ENCODE measurements at places on chromosomes 7 and 10. TPM values are rescaled to one million over a fixed set of nuclear protein-coding genes. Genes with fewer than 3 reads are reported as not detected.

- no peaks in the 10 kb centered on the region for H3K36me3 ChIP-seq
- H3K27ac ChIP-seq = peak overlapping the region; percentile 64
- DNase-seq = no peak
- H3K4me1 ChIP-seq = peaks cover 23% of the 10 kb centered on the region
Measured at GRCh38 chr10:79488336-79488735, 24.0 kb upstream of the EIF5AL1 start.

ST8SIA6 gene
- total RNA-seq = 12.5 TPM

- no peak overlapping the region for H3K4me3 ChIP-seq
- no peaks in the 10 kb centered on the region for H3K36me3 ChIP-seq
- H3K27ac ChIP-seq = no peak overlapping the region
- H3K27me3 ChIP-seq = no peaks in the 10 kb centered on the region
Measured at GRCh38 chr10:114389426-114389825, 14.9 kb downstream of the AFAP1L2 start.

- no peaks in the 10 kb centered on the region for H3K4me1 ChIP-seq
- no peaks in the 10 kb centered on the region for H3K27me3 ChIP-seq
- no peaks in the 10 kb centered on the region for H3K36me3 ChIP-seq
- no peak overlapping the region for H3K27ac ChIP-seq
Measured at GRCh38 chr10:127872871-127873600, 19.7 kb downstream of the CLRN3 start.

FOXI2 gene
- not detected for total RNA-seq

GRCh38 chr7:18497800-18498199, 2.3 kb downstream of the HDAC9 start:
- no peak overlapping the region for H3K4me3 ChIP-seq
- peaks cover 16% of the 10 kb centered on the region for H3K4me1 ChIP-seq
- no peaks in the 10 kb centered on the region for H3K27me3 ChIP-seq
- H3K27ac ChIP-seq = no peak overlapping the region
- H3K36me3 ChIP-seq = no peaks in the 10 kb centered on the region

CTAGE8 gene
- total RNA-seq = 4.2 TPM

PLPP4 gene
- total RNA-seq = not detected

SRRM3 gene
- 0.86 TPM for total RNA-seq

- no peaks in the 10 kb centered on the region for H3K36me3 ChIP-seq
- DNase-seq = no peak
- no peaks in the 10 kb centered on the region for H3K4me1 ChIP-seq
- H3K27ac ChIP-seq = no peak overlapping the region
- no peaks in the 10 kb centered on the region for H3K27me3 ChIP-seq
Measured at GRCh38 chr7:20895563-20895962, 108.9 kb upstream of the SP8 start.

TRDMT1 gene
- 7.9 TPM for total RNA-seq

C10orf105 gene
- 0.32 TPM for total RNA-seq

DNA sequence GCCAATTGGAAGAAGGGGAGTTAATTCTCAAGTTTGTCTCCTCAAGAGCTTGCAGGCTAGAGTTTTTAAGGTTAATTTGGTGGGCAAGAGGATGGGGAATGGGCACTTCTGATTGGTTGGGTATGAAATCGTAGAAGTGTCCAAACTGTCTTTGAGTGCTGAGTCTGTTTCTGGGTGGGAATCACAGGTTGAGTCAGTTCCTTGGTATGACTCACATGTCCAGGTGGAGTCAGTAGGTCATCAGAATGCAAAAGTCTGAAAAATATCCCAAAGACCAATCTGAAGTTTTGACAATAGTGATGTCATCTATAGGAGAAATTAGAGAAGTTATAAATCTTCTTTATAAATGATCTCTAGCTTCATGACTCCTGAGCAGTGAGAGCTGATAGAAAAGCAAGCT, 1252.2 kb downstream of the REEP3 start:
- no peaks in the 10 kb centered on the region for H3K36me3 ChIP-seq
- no peaks in the 10 kb centered on the region for H3K4me1 ChIP-seq

SH2D4B gene
- total RNA-seq = 1.4 TPM

- H3K4me3 ChIP-seq = peak overlapping the region; percentile 54
- H3K27me3 ChIP-seq = no peaks in the 10 kb centered on the region
- no peaks in the 10 kb centered on the region for H3K36me3 ChIP-seq
- H3K27ac ChIP-seq = peak overlapping the region; percentile 78
- peak; percentile 60 for DNase-seq
- H3K4me1 ChIP-seq = peaks cover 37% of the 10 kb centered on the region
Measured at GRCh38 chr10:86960003-86960862, 1.8 kb downstream of the SNCG start.

DNA sequence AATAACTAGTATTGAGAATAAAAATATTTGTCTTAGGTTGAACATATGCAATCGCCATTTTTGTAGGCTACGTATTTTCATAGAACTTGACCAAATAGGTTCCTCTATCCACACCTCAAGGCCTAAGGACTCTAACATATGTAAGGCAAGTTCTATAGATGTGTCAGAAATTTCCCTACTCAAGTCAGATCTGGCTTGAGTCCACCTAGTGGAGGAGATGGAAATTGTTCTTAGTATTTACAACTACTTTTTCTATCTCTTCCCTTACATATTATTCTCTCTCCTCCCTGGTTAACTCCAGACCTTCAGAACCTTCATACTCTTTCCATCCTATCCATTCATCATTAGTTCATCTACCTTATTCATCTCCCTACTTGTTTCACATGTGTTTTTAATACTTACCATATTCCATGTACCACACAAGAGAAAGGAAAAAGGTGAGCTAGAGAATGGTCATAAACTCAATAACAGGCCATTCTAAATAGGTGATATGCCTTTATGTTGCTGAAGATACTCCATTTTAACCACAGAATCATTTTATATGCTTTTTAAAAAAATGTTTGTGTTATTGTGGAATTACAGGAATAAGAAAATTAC, 174.5 kb upstream of the HDAC9 start:
- H3K4me1 ChIP-seq = no peaks in the 10 kb centered on the region
- H3K36me3 ChIP-seq = no peaks in the 10 kb centered on the region
- no peak for DNase-seq
- H3K4me3 ChIP-seq = no peak overlapping the region
- no peak overlapping the region for H3K27ac ChIP-seq

DNA sequence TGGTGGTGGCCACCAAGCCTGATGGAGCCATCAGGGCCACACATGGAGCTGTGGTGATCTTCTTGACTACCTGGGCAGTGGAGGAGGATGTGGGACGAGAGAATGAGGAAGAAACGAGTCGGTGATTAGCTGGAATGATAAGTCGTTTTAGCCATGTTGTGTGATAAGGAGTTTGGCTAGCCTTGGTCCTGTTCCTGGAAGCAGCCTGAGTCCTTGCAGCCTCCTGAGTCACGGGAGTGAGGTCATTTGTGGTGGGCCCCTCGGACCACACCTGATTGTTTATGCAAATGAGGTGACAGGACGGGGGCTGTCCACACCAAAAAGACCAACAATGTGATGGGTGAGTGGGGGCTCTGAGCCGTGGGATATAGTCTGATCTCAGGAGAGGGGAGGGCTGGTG, 554.4 kb downstream of the PTPRN2 start:
- H3K36me3 ChIP-seq = no peaks in the 10 kb centered on the region
- no peak overlapping the region for H3K4me3 ChIP-seq
- H3K27ac ChIP-seq = no peak overlapping the region
- no peaks in the 10 kb centered on the region for H3K27me3 ChIP-seq
- H3K4me1 ChIP-seq = no peaks in the 10 kb centered on the region

GRCh38 chr10:13674645-13675588, 88.2 kb downstream of the PRPF18 start:
- H3K27ac ChIP-seq = peak overlapping the region; percentile 41
- H3K27me3 ChIP-seq = no peaks in the 10 kb centered on the region
- H3K36me3 ChIP-seq = peaks cover 50% of the 10 kb centered on the region
- H3K4me1 ChIP-seq = peaks cover 5% of the 10 kb centered on the region
- no peak for DNase-seq

GRCh38 chr10:80924063-80924952, 386.6 kb downstream of the SH2D4B start:
- no peaks in the 10 kb centered on the region for H3K4me1 ChIP-seq
- H3K27ac ChIP-seq = no peak overlapping the region
- no peaks in the 10 kb centered on the region for H3K36me3 ChIP-seq
- H3K27me3 ChIP-seq = no peaks in the 10 kb centered on the region
- no peak for DNase-seq

DNA sequence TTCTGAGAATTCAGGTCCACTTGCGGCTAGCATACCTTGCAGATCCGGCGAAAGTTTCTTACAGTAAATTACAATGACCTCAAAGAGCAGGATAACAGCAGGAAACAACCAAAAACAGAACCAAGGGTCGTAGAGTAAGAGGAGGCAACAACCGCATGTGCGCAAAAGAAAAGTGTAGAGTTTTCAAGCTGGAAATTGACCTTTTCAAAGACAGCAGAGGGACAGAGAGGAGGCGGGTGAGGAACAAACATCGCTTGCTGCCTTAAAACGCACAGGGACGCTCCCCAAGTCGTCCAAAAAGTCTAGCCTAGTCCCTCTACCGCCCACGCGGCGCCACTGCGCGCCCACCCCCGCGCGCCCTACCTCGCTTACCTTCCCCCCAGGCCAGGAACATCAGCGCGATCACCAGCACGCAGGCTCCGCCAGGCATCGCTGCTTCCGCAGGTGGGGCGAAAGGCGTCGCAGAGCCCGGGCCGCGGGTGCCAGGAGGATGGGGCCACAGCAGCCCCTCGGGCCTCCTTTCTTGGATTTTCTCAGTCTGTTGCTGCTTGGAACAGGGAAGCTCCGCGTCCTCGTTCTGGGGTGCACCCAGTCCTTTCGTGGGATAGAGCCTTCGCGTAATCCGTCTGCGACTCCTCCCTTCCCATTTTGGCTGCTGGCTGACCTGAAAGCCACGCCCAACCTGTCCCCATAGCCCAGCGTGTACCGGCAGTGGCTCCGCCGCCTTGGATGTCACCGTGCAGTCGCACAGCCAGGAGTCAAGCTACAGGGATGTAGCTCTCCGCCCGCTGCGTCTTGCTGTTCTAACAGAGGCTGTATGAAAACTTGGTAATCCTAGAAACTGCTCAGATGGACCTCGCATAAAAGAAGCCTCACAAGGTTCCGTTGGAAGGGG, at the start of gene VWDE:
Gene VWDE, minus strand, starts transcription at position 579 of the 895 bp plus-strand sequence. Its CDS starts 149 bp downstream, at position 430.
- H3K4me1 ChIP-seq = peaks cover 4% of the 10 kb centered on the region
- peaks cover 7% of the 10 kb centered on the region for H3K27me3 ChIP-seq
- H3K27ac ChIP-seq = no peak within 1 kb of the TSS
- peak; percentile 68 for DNase-seq

- peaks cover 54% of the 10 kb centered on the region for H3K27me3 ChIP-seq
- peak within 1 kb of the TSS; percentile 84 for H3K27ac ChIP-seq
- H3K36me3 ChIP-seq = no peaks in the 10 kb centered on the region
- peak within 1 kb of the TSS; percentile 59 for H3K4me3 ChIP-seq
Measured at GRCh38 chr7:140640727-140641523, at the start of gene DENND2A. Gene DENND2A, minus strand, starts transcription at chr7:140640813. Its CDS starts 38,416 bp downstream, at chr7:140602397.

DNA sequence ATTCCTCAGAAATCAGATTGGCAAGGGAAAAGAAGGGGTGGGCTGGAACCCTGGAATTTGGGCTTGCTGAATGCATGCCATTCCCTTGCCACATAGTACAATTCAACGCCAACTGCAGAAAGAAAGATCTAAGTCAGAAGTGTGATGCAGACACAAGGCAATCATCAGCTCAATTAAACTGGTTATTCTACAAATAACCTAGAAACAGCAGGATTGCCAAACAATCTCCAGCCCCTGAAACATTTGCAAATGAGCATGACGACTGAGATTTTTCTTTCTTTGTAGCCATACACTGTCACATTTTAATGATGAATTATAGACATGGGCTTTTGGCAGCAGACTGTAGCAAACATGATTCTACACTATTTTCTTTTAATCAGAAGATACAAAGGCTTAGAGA, 16.5 kb upstream of the CREB5 start:
- no peaks in the 10 kb centered on the region for H3K27me3 ChIP-seq
- no peak for DNase-seq
- H3K27ac ChIP-seq = no peak overlapping the region
- H3K36me3 ChIP-seq = no peaks in the 10 kb centered on the region

ZNF22 gene
- 22.1 TPM for total RNA-seq

All from lower lobe of right lung (tissue), 2 donors.